ENCODE measurements at places on chromosomes 2 and 18. TPM values are rescaled to one million over a fixed set of nuclear protein-coding genes. Genes with fewer than 3 reads are reported as not detected.

Gene STAT4
- 62.1 TPM for total RNA-seq

Gene CXCR2
- total RNA-seq: not detected

Gene FLACC1
- total RNA-seq: 5.0 TPM

Gene VWC2L
- not detected for total RNA-seq

Gene AFF3
- 830 TPM for total RNA-seq

Gene AP1S3
- total RNA-seq: 50.7 TPM
